Activated CD8-positive, alpha-beta memory T cell treated with anti-CD3 and anti-CD28 coated beads, Interleukin-2, amount 10 ng/mL, durations not matched to agents 7 days and 5 days (primary cell): ENCODE measurements at places on chromosomes 7 and 10. TPM values are rescaled to one million over a fixed set of nuclear protein-coding genes. Genes with fewer than 3 reads are reported as not detected.

DNA sequence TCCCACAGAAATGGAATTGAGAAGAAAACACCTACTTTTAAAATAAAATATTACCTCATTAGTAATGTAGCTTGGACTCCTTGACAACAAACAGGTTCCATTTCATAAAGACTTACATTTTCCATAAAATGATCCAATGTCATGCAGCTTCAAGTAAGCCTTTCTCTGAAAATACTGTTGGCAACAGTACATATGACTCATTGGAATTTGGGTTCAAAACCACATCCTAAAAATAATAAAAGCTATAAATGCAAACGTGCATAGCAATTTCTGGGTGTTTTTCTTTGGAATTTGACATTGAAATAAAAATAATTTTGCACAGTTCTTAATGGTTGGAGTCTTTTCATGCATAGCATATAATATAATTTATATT is 47.9 kb downstream of the FHIP2A start:
- H3K4me1 ChIP-seq, result no peaks in the 10 kb centered on the region
- H3K27me3 ChIP-seq, result peaks cover 7% of the 10 kb centered on the region
- peaks cover 11% of the 10 kb centered on the region for H3K36me3 ChIP-seq

The SRI gene
- total RNA-seq, result 187 TPM

DNA sequence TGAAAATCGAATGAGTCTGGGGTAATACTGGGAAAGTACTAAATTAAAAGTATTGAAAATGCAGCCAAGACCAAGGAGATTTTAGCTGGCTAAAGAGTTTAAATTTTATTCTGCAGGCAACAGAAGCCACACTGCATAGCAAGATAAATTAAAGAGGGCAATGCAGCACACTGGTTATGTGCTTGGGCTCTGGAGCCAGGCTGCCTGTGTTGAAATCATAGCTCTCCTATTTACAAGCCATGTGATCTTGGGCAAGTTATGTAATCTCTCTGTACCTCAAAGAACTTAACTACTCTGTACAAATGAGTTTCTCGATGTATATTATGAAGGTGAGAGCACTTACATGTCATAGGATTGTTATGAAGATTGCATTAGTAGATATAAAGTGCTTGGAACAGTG is 9.9 kb downstream of the SLC25A13 start:
- no peak overlapping the region for H3K27ac ChIP-seq
- H3K36me3 ChIP-seq, result peaks cover 4% of the 10 kb centered on the region
- DNase-seq, result no peak
- no peak overlapping the region for H3K4me3 ChIP-seq

- H3K36me3 ChIP-seq, result no peaks in the 10 kb centered on the region
- H3K27ac ChIP-seq, result no peak overlapping the region
- no peak overlapping the region for H3K4me3 ChIP-seq
- DNase-seq, result no peak
Measured at GRCh38 chr7:143129051-143129450, 2.8 kb upstream of the PIP start.

The TAS2R40 gene
- not detected for total RNA-seq

The OPALIN gene
- total RNA-seq, result not detected

- peaks cover 9% of the 10 kb centered on the region for H3K4me1 ChIP-seq
- no peaks in the 10 kb centered on the region for H3K27me3 ChIP-seq
- H3K4me3 ChIP-seq, result peak overlapping the region; percentile 54
- no peaks in the 10 kb centered on the region for H3K36me3 ChIP-seq
Measured at GRCh38 chr7:38312821-38313220, 39.4 kb upstream of the TARP start.

The COX19 gene
- total RNA-seq, result 18.7 TPM

DNA sequence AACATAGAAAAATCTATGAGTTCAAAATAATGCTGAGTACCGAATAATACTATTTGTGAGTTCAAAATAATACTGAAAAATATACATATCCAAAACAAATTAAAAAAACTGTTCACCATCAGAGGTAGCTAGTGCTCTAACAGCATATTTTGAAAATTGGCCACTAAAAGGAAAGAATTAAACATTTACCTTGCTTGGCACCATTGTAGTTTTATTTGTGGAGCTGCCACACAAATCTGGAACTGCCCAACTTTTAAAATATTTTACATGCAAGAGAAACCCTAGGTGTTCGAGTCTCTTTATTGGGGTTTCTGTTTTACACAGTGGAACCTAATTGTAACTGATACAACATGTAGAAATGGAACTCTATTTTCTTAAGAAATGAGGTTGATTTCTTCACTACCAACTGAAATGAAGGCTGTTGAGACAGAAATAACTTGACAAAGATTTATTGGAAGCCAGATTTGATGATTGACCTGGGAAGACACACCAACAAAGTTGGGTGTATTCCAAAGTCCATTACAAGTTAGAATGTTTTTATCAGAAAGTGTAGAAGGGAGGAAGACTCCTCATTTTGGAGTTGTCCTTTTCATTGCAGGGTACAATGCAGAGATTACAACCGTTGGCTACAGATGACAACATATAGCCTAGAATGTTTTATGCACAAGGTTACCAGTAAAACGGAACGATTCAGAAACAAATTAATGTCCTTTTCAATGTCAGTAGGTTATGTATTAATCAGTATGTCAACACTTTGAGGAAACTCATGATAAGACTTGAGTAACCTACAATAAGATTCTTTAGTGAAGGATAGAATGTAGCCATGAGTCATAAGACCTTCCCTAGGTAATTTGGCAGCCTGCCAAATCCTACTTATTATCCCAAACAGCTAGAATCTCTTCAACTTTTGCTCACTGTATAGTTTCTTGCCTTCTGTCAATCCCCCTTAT is 73.8 kb upstream of the PAPSS2 start:
- H3K36me3 ChIP-seq, result no peaks in the 10 kb centered on the region
- no peak overlapping the region for H3K27ac ChIP-seq
- no peaks in the 10 kb centered on the region for H3K4me1 ChIP-seq
- H3K4me3 ChIP-seq, result no peak overlapping the region
- peaks cover 26% of the 10 kb centered on the region for H3K27me3 ChIP-seq

DNA sequence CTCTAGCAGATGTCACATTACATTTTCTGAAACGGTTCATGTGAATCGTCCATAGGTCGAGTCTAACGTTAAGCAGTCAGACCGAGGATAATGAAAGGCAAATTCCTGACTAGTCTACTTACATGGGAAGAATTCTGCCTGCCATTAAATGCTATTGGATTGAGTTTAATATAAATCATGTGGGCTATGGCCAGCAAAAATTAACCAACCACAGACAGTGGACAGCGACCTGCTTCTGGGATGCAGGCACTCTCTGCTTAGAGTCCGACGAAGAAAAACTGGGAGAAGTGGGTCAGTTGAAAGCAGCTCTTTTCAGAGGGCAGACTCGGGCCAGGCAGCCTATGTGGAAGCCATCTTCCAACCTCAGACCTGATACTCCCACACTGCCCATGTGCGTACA is 16.6 kb downstream of the PIP4K2A start:
- no peak for DNase-seq
- H3K27ac ChIP-seq, result no peak overlapping the region
- H3K4me1 ChIP-seq, result peaks cover 82% of the 10 kb centered on the region
- H3K27me3 ChIP-seq, result no peaks in the 10 kb centered on the region

GRCh38 chr7:50795831-50796230 is 13.1 kb upstream of the GRB10 start:
- H3K4me1 ChIP-seq, result peaks cover 4% of the 10 kb centered on the region
- DNase-seq, result no peak
- no peak overlapping the region for H3K4me3 ChIP-seq
- H3K27me3 ChIP-seq, result peaks cover 61% of the 10 kb centered on the region

The LRGUK gene
- 0.18 TPM for total RNA-seq

GRCh38 chr10:132962623-132963429 is 20.5 kb upstream of the CFAP46 start:
- peaks cover 4% of the 10 kb centered on the region for H3K27me3 ChIP-seq
- peak overlapping the region; percentile 83 for H3K27ac ChIP-seq
- no peak for DNase-seq
- H3K36me3 ChIP-seq, result no peaks in the 10 kb centered on the region
- peaks cover 14% of the 10 kb centered on the region for H3K4me1 ChIP-seq

GRCh38 chr7:44161371-44161770 is 20.2 kb upstream of the MYL7 start:
- no peaks in the 10 kb centered on the region for H3K4me1 ChIP-seq
- no peak overlapping the region for H3K4me3 ChIP-seq
- DNase-seq, result no peak
- no peaks in the 10 kb centered on the region for H3K36me3 ChIP-seq
- peaks cover 21% of the 10 kb centered on the region for H3K27me3 ChIP-seq
- no peak overlapping the region for H3K27ac ChIP-seq

GRCh38 chr10:7406712-7407333 is 4.0 kb downstream of the SFMBT2 start:
- peaks cover 2% of the 10 kb centered on the region for H3K27me3 ChIP-seq
- DNase-seq, result no peak
- H3K36me3 ChIP-seq, result peaks cover 32% of the 10 kb centered on the region
- peaks cover 49% of the 10 kb centered on the region for H3K4me1 ChIP-seq

The SPOCK2 gene
- total RNA-seq, result 127 TPM

The MBL2 gene
- total RNA-seq, result not detected

The SAMD9L gene
- 181 TPM for total RNA-seq

The FRAT1 gene
- total RNA-seq, result 5.5 TPM

The FFAR4 gene
- not detected for total RNA-seq

The WNT16 gene
- not detected for total RNA-seq

The ERVW-1 gene
- total RNA-seq, result not detected

GRCh38 chr7:50324113-50324512 is 19.6 kb downstream of the IKZF1 start:
- H3K27ac ChIP-seq, result peak overlapping the region; percentile 37
- H3K4me3 ChIP-seq, result no peak overlapping the region
- peaks cover 83% of the 10 kb centered on the region for H3K4me1 ChIP-seq
- DNase-seq, result no peak

GRCh38 chr7:71733107-71733870 is 601.3 kb downstream of the GALNT17 start:
- H3K4me1 ChIP-seq, result no peaks in the 10 kb centered on the region
- no peaks in the 10 kb centered on the region for H3K27me3 ChIP-seq
- peak; percentile 62 for DNase-seq
- no peaks in the 10 kb centered on the region for H3K36me3 ChIP-seq

The SKIDA1 gene
- total RNA-seq, result 0.26 TPM

- H3K27ac ChIP-seq, result no peak overlapping the region
- H3K4me1 ChIP-seq, result no peaks in the 10 kb centered on the region
- no peak overlapping the region for H3K4me3 ChIP-seq
- no peaks in the 10 kb centered on the region for H3K27me3 ChIP-seq
- H3K36me3 ChIP-seq, result no peaks in the 10 kb centered on the region
Measured at GRCh38 chr10:1217661-1218060, 161.5 kb downstream of the WDR37 start.
